ENCODE measurements at places on chromosomes 6 and 20.

DNA sequence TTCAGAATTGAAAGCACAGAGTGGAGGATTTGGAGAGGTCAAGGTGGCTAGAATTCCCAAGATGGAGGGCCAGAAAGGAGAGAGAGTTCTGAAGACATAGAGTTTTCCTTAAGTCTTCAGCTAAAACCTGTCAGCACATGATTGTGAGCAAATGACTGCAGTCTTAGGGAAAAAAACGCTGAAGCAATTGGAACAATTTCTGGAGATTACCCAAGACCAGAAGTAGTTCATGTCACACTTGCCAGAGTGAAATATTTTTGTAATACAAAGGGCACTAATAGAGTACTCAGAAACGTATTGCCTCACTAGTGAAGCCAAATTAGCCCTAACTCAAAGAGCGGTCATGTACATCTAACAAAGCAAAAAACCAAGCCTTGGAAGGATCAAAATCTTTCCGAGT, 541.3 kb upstream of the MARCKS start:
- no peak for DNase-seq

DNA sequence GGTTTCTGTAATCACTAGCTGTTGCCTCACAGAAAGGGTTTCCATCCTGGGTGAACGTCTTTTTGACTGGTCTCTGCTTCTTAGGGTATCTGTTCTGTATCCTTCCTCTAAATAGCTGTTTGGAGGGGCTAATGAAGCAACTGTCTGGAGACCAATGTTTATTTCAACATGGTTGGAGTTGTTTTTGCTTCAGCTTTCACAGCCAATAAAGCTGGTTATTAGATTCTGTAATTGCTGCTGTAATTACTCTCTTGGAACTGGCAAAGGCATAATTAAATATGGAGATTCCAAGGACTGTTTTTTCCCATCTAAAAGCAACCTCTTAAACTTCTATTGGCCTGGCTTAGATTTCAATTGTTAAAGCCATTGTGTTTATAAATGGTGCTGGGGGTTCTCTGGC, 31.9 kb downstream of the CHMP4B start:
- no peak for DNase-seq

- DNase-seq = peak; percentile 2
These were observed 1004.9 kb upstream of the ADGRB3 start for GRCh38 chr6:67630146-67630545.

DNA sequence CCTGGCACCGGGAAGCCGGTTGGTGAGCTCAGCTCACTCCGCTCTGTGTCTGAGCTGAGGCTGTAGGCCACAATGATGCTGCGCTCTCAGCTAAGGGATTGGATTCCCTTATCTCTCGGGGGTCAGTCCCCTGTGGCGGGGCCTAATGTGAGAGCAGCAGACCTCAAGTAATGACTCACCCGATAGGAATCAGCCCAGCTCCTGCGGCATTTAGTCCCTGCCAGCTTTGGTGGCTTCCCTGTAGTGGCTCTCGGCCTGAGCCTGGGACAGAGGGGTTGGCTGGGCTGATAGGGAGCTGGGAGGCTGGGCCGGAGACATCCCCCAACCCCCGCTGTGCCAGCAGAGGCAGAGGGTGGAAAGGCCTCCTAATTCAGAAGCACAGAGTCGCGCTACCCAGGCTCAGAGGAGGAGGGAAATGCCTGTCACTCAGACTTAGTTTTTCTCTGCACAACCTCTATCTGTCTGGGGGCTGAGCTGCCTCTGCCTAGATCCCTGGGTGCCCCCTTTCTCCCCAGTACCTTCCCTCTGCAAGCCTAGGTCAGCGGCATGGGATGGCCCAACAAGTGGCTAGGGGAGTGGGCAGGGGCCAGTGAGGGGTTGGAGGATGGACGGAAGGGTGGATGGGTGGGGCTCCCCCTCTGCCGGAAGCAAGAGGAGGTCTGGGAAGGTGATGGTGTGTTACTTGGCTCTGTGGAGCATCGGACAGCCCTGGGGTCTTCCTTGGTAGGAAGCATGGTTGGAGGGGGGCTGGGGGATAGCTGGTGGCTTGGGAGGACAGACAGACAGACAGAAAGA, 92.2 kb downstream of the CDH22 start:
- peak; percentile 60 for DNase-seq

GRCh38 chr6:149035766-149036165, 281.7 kb upstream of the TAB2 start:
- DNase-seq = no peak

DNA sequence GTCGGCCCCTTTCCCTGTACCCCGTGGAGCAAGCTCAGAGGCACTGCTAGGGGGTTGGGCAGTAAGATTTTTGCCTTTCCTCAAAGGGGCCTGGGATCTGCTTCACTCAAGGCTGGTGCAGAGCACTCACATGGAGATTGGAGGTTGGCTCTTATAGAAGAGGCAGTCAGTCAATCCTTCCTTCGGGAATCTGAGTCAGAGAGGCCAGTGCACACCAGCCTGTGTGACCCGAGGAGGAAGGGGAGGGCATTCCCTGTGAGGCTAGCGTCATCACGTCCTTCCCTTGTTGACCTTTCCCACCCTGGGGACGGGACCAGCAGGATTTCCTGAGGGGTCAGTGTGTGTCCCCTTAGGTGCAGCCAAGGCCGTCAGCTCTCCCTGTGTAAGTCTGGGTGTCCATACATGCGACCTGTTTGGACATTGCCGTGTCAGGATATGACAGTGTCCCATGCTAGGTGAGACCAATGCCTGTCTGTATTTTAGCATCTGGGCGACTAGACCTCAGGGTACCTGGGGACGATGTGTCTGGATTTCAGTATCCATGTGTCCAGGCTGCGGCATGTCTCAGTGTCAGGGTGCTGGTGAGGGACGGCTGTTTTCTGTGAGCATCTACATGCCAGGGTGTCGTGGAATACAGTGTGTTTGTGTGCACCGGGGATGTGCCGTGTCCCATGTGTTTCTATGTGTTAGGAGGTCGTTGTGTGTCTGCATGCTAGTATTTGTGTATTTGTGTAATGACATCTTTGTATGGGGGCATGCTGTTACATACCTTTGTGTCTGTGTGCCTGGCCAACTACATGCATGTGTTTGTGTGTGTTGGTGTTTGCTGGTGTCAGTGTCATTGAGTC, 2.8 kb upstream of the ZNF512B start:
- DNase-seq = no peak

- peak; percentile 30 for DNase-seq
These were observed 1.1 kb upstream of the AFDN start for GRCh38 chr6:167825332-167826229.

DNA sequence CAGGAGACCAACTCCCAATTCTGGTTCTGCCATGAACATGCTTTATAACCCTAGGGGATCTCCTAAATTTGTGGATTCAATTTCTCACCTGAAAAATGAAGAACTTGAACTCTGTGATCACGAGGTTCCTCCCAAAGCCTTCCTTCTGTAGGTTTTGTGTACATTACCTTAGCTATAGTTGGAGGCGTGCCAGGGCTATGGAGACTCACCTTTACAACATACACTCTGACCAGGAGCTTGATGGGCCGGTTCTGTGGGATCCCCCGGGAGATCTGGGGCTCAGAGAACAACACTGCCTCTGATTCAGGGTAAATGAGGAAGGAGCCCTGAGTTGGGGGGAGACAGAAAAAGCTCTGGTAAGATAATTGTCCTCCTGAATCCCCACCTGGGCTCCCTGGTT, 34.1 kb downstream of the ERGIC3 start:
- no peak for DNase-seq

DNA sequence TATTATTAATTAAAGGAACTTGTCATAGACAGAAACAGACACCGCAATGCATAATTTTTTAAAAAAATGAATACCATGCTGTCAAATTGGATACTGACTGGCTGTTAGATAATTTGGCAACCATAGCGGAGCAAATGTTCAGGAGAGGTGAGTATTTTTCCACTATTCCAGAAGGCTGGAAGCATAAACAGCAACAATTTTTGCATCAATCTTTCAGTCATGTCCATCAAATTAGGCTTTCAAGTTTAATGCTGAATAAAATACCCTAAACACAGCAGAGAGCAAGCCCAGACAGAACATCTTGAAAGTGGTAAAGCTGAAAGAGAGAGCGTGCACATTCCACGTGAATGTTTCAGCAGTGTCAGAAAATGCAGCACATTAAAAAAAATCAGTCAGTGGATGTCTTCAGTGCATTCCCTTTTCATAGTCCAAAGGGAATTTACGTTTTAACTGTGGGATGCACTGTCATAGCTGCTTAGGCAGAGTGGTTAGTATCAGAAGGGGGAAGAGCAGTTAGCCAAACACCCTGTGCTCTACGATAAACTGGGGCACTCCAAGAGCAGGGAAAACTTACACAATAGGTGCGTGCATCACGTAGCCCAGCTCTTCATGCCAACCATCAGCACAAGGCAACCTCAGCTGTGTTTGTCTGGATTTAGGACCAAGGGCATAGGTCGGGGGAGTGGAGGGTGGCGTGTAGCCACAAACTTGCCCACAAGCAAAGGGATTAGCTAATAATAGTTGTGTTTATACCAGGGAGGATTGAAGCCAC, 116.2 kb upstream of the STMND1 start:
- no peak for DNase-seq

- DNase-seq = no peak
These were observed 36.7 kb downstream of the STAU1 start for GRCh38 chr20:49151436-49151835.

- DNase-seq = no peak
These were observed 411.7 kb downstream of the EPM2A start for GRCh38 chr6:145323646-145324045.

GRCh38 chr20:5482791-5483190, 166.0 kb upstream of the PROKR2 start:
- no peak for DNase-seq

DNA sequence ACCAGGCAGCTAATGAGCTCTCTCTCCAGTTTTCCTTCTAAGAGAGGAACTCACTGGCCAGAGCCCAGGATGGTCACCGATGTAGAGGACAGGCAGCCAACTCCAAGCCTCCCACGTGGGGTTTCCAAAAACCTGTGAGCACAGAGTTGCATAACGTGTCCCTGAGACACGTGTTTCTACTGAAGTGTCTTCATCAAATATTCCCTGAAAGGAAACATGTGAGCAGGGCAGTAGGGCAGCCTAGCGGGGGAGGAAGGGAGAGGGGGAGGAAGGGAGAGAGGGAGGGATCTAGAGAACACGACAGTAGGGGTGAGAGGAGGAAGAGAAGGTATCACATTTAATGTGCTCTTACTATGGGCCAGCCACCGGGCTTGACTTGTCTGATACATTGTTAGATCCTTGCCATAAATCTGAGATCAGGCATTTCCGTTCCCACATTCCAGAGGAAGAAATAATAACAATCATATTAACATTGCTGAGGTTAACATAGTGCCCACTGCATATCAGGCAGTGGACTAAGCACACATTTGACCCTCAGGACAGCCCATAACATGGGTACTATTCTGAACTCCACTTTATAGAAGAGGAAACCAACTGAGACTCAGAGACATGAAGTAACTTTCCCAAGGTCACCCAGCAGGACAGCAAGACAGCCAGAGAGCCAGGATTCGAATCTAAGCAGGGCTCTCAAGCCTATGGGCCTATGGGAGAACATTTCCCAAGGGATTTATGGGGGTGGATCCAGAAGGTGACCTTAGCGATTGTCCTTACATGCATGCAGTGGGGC, 4.5 kb upstream of the SYS1 start:
- DNase-seq = no peak

DNA sequence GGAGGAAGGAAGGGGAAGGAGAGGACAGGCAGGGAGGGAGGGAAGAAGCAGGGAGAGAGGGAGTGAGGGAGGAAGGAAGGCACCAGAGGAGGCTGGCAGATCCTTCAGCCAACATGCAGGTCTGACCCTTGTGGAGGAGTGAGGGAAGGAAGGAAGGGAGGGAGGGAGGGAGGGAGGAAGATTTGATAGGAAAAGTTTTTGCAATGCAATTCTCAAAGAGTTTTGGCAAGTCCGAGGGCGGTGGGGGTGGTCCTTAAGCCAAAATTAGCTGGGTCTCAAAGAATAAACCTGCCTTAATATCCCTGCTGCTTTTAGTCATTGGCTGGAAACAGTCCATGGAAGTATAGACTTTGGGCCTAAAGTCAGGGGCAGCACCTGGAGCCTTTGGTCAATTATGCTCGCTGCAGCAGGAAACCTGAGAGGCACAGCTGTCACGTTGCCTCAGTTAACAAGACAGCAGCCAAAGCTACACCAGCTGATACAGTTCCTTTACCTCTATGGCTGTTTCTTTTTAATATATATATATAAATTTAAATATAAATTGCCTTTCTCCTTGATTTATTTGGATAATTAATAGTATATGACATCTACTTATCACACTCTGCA, 115.7 kb upstream of the RALGAPA2 start:
- no peak for DNase-seq
